ENCODE measurements at places on chromosomes 16 and 17.

- DNase-seq, result no peak
These were observed 4.1 kb downstream of the WDR45B start for GRCh38 chr17:82644148-82644547.

GRCh38 chr17:47624727-47625068 is 25.0 kb upstream of the KPNB1 start:
- DNase-seq, result no peak

GRCh38 chr17:1746975-1747543 is 4.4 kb downstream of the SERPINF2 start:
- DNase-seq, result no peak

- no peak for DNase-seq
These were observed 26.9 kb upstream of the PHAF1 start for GRCh38 chr16:67082891-67083290.

GRCh38 chr16:82814059-82814458 is 187.3 kb downstream of the CDH13 start:
- DNase-seq, result no peak

GRCh38 chr16:89191033-89191900 is 9.1 kb downstream of the SLC22A31 start:
- DNase-seq, result no peak

Measured in brain microvascular endothelial cell (primary cell).